ENCODE measurements at places on chromosomes 7 and 10.

- no peak for DNase-seq
These were observed 86.7 kb downstream of the DGKI start for GRCh38 chr7:137760111-137760510.

GRCh38 chr7:40305229-40305628 lies 170.4 kb downstream of the SUGCT start:
- DNase-seq: no peak

DNA sequence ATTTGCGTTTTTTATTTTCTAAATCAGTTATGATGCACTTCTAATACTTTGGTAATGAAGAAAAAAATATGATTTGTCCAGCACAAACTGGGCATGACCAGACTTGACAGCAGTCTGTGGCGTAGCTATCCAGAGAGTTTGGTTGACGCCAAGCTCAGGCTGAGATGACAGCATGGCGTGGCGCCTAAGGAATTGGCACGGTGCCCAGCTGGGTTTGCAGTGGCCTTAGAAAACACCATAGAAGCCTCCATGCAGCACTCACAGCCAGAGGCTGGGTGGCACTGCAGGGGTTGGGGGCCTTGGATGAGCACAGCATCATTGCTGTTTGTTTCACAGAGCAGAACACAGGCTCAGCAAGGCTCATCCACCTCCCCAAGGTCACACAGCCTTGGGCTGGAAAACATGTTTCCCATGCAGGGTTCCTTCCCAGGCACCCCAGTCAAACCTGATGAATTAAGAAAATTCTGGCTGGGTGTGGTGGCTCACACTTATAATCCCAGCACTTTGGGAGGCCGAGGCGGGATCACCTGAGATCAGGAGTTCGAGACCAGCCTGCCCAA lies 88.9 kb downstream of the GTF2IRD1 start:
- no peak for DNase-seq

GRCh38 chr7:7709291-7709690 lies 9.1 kb downstream of the RPA3 start:
- DNase-seq: no peak

DNA sequence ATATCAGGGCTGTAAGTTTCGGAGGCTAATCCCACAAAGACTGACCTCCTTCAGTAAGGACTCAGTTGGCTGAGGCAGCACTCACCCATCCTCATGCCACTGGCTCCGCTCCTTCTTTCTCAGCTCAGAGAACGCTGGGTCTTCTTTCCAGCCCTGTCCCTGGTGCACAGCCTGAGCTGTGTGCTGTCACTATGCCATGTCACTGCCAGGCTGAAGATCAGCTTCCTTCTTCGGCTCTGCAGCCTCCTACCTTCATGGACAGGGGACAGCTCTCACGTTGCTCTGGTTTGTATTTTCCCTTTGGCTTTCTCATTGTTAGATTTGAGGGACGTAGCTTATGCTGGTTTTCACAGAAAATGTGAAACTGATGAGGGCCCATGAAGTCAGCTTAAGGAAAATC lies 437.3 kb downstream of the GLRX3 start:
- no peak for DNase-seq

DNA sequence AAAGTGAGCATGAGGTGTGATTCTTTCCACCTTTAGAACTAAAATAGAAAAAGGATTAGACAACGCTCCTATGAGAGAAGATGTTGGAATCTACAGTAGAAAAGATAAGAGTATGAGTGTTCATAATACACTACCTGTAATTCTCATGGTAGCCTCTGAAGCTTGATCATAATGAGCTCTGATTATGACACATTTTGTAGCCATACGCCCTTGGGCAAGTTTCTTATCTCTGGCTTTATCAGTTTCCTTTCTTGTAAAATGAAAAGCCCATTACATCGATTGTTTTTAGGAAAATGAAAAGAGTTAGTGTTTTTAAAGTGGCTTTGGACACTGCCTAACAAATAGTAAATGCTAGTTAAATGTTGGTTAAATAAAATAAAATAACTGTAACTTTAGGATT lies 22.4 kb upstream of the PRSS58 start:
- no peak for DNase-seq

DNA sequence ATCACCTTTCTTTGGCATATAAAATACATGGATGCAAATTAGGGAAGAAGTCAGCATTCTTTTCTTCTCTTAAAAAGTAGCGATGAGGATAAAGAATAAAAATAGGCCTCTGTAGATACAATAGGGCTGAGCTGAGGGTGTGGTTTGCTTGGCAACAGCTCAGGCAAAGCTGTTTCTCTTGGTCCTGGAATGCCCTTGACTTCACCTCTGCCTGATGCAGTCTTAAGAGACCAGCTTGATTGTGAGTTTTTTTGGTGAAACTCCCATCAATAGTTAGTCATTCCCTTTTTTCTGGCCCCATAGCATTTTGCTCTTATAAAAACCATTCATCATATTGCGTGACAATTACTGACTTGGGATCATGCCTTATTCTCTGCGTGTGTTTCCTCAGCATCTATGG lies 42.1 kb upstream of the MKLN1 start:
- DNase-seq: no peak

GRCh38 chr10:23516530-23516929 lies 77.7 kb downstream of the OTUD1 start:
- no peak for DNase-seq

DNA sequence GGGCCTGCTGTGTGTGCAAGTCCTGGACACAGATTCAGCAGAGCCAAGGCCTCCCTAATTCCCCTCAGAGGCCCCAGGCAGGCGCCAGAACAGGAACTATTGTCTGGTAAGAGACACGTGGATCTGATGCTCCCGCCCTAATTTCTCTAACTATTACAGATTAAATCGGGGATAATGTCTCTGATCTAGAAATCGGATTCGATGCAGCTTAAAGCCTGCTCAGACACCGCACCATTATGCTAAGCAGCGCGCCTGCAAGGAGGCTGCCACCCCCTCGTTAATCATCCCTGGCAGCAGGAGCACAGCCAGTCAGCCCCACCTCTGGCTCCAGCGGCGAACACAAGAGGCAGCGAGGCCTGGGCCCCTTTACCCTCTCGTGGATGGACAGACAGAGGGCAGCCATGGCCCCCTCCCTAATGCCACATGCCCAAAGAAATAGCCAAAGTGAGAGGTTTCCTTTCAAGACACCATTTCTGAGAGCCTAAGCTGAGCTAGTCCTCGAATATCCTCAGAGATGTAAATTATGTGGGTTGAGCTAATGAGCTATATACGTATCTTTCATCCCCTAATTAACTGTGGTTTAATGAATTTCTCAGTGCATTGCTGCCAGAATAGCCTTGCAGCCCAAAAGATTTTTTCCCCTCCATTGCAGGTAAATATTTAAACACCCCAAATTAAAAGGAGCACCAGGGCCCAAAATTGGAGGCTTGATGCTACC lies 122.1 kb downstream of the GRID1 start:
- DNase-seq: no peak

DNA sequence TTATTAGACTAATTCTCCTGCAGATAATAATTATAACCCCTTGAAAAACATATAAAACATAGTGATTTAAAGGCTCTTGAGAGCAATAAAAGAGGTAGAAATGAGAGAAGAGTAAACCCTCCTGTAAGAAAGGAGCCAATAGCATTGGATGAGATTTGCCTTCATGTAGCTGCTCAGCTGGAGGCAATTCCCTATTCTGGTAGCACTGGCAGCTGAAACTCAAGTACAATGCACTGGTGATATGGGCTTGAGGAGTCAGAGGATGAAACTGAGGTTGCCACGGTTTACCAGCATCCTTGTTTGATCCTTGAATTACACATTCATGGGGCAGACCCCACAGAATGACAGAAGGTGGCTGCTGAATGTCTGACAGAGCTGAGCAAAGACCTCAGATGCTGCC lies 76.4 kb downstream of the CTTNBP2 start:
- no peak for DNase-seq

DNA sequence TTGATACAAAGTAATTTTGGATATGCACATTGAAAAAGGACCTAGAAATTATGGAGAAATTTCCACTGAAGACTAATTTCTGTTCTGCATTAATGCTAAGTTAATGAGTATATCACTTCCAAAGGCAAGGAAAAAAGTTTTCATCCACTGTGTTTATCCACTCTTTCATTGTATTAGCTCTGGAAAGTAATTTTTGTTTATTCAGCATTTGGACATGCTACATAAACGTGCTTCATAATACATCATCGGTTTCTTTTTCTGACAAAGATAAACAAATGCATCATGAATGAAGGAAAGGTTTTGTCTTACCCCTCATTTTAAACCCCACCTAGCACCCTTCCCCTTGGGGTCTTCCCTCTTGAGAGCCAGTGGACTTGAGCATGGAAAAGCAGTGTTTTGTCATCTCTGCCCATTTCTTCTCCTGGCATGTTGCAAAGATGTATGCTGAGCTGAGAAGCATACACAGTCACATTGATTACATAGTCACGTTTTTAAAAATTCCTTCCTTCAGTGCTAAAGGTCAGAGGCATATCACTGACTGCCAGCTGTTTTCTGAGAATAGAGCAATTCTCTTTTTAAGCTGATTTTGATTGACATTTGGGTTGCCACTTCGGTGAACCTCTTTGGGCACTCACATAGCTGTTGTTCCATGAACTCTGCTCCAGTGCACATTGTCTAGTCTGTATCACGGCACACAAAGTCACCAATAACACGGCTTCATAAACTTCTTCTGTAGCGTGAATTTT lies 65.9 kb upstream of the C7orf33 start:
- no peak for DNase-seq

DNA sequence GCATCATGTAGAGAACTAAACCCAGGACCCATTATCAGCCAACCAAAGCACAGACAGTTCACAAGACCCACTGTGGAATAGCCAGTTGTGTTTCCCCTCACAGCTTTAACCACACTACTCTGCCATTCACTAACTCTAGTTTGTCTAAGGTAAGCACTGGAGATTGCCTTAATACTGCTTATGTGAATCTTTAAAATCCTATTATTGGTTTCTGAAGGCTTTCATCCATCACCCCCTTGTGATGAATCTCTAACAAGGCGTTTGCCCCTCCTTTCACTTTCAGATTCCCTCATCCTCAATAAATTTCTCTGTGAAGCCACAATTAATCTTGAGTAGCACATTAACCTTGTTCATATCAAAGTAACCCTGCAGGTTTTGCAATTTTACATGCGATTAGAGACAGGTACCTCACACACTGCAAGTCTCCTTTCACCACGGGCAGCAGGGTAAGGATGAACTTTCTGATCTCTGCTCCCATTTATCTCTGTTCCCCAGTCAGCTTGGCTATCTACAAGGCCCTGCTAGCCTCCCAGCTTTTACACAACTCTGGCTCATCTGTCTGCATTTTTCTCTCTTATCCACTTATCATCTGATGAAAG lies 785.6 kb downstream of the REEP3 start:
- DNase-seq: no peak

GRCh38 chr10:97002670-97003069 lies 170.6 kb downstream of the LCOR start:
- no peak for DNase-seq
